Tongue (tissue), 3 donors: ENCODE measurements at places on chromosomes 7 and 10. TPM values are rescaled to one million over a fixed set of nuclear protein-coding genes. Genes with fewer than 3 reads are reported as not detected.

DNA sequence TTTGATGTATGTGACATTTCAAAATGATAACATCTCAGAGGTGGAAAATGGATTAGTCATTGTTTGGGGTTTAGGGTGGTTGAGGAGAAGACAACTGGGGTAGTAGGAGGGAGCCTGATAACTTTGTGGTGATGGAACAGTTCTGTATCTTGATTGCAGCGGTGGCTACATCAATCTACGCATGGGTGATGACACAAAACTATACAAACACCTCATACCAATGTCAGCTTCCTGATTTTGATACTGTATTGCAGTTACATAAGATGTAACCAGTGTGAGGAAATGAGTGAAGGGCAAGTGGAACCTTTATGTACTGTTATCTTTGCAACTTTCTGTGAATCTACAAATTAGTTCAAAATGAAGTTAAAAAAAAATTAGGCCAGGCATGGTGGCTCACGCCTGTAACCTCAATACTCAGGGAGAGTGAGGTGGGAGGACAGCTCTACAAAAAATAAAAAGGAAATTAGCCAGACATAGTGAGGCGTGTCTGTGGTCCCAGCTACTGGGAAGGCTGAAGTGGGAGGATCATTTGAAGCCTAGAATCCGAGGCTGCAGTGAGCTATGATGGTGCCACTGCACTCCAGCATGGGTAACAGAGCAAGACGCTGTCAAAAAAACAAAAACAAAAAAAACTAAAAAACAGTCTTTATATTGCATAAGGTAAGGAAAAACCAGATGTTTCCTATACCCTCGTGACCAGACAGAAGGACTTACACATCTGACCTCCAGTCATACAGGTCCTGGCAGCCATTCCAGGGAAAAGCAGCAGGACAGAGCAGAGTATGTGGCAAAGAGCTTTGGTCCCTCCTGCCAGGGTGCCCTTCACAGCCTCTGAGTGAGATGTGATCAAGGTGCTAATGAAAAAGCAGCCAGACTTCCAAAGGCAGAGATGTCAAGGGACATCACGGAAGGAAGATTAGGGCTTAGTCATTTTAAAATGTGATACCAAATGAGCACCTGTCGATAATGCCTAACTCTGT lies 50.8 kb downstream of the CYTH3 start:
- DNase-seq: no peak

DNA sequence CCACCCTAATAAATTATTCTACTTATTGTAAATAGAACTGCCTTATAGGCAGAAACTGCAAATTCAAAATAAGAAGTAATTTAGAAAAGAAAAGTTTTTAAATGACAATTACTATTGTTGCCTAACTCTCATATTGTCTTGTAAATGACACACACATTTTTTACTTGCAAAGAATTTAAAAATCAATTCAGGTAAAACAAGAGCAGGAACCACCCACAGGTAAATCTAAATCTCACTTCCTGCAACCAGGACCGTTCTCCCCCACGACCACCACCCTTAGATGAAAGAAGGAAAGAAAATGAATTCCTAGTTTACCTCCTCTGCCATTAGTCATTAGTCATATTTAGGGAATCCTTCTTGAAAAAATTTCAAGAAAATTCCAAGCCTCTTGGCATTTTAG lies 4.8 kb upstream of the AASS start:
- DNase-seq: no peak

- no peak for DNase-seq
These were observed 14.0 kb upstream of the HGF start for GRCh38 chr7:81783818-81784217.

GRCh38 chr10:114881901-114882300 lies 56.1 kb upstream of the TRUB1 start:
- DNase-seq: no peak

DNA sequence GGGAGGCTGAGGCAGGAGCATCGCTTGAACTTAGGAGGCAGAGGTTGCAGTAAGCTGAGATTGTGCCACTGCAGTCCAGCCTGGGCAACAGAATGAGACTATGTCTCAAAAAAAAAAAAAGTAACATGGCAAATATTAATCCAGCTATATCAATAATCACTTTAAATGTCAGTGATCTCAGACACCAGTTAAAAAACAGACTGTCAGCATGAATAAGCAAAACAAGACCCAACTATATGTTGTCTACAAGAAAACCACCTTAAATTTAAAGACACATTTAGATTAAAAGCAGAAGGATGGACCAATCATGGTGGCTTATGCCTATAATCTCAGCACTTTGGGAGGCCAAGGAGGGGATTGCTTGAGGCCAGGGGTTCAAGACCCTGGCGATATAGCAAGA lies 8.5 kb upstream of the ATE1 start:
- no peak for DNase-seq

Gene SEMA3A
- total RNA-seq: 16.1 TPM

DNA sequence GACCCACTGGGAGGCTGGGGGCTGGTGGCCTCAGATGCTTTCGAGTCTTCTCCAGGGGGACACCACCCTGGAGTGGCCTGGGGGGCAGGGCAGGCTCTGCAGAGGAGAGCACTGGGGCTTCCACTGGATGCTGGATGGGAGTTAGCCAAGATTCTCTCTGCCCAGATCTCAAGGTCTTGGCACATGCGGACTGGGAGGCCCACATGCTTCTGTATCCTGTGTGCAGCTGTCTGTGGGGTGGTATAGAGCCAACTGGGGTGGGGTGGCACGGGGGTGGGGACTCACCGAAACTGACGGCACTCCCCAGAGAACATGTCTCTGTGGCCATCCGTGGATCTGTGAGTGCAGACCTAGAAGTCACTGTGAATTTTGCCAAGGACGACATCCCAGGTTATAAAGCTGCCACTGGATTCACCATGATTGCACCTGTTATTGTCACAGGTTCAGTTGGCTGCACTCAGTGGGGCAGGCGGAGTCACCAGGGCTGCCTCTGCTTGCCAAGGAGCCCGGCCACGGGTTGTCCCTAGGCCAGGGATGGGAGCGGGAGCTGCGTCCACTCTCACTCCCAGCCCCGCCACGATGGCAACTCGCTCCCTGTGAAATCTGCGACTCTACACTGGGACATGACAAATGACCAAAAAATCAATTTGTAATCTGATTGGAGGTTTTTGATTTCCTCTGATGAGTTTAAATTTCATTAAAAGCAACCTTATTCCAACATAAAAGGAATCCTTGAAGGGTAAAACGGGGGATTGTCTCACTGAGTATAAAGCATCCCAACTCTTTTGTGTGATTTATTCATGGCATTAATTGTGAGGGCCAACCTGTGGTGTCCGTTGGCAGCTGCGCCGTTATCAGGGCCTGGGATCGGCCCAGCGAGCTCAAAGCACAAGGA lies 131.3 kb downstream of the EBF3 start:
- peak; percentile 86 for DNase-seq

Gene CYP51A1
- 76.6 TPM for total RNA-seq

- DNase-seq: no peak
These were observed 31.1 kb downstream of the DAGLB start for GRCh38 chr7:6416516-6417145.

Gene RBM20
- total RNA-seq: 18.4 TPM

Gene NUTM2D
- 3.5 TPM for total RNA-seq

- no peak for DNase-seq
These were observed 347.9 kb upstream of the MTPN start for GRCh38 chr7:136325027-136325426.

Gene CPN1
- total RNA-seq: not detected

GRCh38 chr10:130018265-130018664 lies 54.2 kb upstream of the EBF3 start:
- peak; percentile 83 for DNase-seq

DNA sequence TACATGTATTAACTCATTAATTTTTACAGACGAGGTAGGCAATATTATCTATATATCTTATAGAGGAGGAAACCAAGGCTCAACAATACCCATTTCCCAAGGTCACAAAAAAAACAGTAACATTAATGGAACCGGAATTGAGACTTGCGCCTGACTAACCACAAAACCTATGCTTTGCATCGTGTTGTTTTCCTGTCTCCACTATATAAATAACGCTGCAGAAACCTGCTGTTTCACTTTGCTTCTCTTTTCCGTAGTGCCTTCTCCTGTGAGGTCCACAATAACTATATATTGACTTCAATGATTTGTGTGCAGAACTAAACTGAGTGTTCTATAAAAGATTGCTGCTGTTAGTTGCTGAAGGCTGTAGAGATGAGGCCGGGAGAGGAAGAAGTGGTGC lies 97.7 kb upstream of the RPA3 start:
- no peak for DNase-seq

GRCh38 chr10:114402871-114403540 lies 1.3 kb downstream of the AFAP1L2 start:
- DNase-seq: peak; percentile 62

DNA sequence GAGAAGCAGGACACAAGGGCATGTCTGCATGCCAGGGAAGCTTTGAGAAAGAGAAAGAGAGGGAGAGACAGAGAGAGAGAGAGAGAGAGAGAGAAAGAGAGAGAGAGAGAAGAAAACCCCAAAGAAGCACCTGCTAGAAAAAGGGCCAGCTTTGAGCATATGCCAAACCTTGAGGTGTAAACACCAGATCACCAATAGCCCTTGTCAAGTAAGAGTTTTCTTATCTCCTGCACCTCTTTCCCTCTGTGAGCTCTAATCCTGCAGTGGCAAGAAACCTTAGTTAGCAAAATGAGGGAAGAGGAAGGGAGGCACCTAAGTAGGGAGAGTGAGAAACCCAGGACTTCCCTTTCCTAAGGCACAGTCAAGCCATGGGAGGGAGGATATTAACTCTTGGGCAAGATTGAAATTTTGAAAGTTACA lies 11.3 kb upstream of the TRDMT1 start:
- DNase-seq: no peak

Gene SUN1
- total RNA-seq: 682 TPM

Gene ODAD2
- 1.0 TPM for total RNA-seq

DNA sequence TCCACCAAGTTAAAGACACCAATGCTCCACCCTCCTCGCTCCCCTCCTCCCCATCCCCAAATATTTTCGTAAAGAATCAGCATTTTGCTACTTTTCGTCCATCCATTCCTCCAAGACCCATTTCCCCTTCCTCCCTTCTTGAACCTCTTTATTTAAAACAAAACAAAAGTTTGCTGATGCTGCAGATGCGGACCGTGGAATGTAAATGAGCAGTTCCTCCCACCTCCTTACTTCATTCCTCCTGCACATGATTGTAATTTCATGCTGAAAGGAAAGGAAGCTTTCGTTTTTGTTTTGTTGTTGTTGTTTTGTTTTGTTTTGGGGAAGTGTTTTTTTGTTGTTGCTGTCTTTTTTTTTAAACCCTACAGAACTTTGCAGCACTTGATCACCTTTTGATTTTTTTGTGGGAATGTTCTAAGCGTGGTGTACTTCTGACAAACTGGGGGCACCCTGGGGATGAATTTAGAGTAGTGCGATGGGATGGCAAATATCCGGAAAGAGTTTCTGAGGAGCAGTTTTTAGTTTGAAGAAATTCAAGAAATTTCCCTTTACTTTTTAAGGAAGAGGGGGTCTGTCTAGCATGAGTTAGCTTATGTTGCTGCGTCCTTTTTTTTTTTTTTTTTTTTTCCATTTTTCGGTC lies 177.3 kb downstream of the TCF7L2 start:
- no peak for DNase-seq

- no peak for DNase-seq
These were observed 4.4 kb downstream of the PTPRE start for GRCh38 chr10:127911218-127911866.

- no peak for DNase-seq
These were observed 194.3 kb downstream of the ELFN1 start for GRCh38 chr7:1864161-1864940.

- DNase-seq: no peak
These were observed 122.0 kb downstream of the TRRAP start for GRCh38 chr7:99000196-99000903.

DNA sequence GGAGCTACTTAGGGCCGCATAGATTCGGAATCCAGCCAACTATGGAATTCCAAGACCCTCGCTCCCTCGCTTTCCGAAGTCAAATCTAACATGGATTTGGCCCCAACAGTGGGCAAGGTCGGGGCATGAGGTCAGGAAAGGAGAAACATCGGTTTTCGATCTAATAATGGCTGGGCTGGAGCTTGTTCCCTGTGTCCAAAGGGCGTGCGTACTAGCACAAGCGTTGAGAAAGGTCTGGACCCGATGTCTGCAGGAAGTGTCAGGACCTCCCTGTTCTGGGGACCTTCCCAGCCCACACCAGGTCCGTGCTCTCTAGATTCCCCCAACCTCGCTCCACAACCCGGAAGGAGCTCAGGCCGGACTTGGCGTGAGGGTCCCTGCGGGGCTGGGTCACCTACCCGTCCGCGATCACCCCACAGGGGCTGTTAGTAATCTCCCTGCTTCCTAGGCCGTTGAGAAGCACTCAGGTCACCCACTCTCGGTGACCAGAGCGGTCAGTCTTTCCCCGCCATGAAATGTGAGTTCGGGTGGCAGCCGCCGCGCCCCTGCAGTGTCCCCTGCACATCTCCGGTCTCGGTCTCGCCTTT lies 4.8 kb downstream of the FEZF1 start:
- no peak for DNase-seq

DNA sequence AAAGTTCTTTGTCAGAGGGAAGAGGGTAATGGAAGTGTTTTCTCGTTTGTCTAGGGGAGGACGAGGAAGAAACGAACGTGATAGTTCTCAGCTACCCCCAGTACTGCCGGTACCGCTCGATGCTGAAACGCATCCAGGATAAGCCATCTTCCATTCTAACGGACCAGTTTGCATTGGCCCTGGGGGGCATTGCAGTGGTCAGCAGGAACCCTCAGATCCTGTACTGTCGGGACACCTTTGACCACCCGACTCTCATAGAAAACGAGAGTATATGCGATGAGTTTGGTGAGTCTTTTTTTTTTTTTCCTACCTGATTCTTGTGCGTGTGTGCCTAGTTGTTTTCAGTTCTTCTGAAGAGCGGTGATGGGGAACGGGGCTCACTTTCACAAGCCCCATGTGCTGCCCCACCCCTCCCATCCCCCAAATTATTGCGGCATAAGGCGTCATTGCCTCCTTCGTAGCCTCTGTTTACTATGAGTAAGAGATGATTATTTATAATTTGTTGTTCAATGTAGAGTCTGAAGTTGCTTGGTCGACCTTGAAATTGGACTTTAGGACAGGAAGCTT lies 98.6 kb downstream of the ARID5B start:
- DNase-seq: no peak

Gene ABCB1
- total RNA-seq: 2.4 TPM

Gene CLRN3
- not detected for total RNA-seq

DNA sequence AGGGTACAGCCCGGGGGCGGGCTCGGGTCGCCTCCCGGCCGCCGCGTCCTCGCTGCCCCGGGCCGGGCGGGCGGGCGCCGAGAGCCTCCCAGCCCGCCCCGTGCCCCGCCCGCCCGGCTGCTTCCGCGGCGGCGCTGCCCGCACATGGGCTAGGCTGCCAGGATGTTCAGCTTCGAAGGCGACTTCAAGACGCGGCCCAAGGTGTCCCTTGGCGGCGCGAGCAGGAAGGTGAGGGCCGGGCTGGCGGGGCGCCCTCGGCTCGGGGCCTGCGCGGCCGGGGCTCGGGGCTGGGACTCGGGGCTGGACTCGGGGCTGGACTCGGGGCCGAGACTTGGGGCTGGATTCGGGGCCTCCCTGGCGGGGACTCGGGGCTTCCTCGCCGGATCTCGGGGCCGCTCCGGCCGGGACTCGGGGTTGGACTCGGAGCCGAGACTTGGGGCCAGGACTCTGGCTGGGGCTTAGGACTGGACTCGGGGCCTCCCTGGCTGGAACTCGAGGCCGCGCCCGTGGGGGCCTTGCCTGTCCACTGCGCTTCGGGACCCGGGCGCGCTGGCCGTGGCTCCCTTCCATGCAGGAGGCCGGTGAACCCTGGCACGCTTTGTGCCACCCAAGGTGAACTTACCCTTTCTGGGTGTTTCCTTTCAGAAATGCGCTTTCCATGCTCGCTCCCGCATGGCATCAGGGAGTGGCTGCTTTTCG lies 534 bp downstream of the UBE3C start:
- DNase-seq: peak; percentile 30

Gene METTL2B
- 31.3 TPM for total RNA-seq
